ENCODE measurements at places on chromosomes 12 and 14. TPM values are rescaled to one million over a fixed set of nuclear protein-coding genes. Genes with fewer than 3 reads are reported as not detected.
A peak's percentile ranks its signal among the peaks of the same experiment; 100 is the strongest.

The RAPGEF3 gene
- total RNA-seq, result 105 TPM

The TSHR gene
- 0.62 TPM for total RNA-seq

The OR6C2 gene
- not detected for total RNA-seq

The SMIM41 gene
- not detected for total RNA-seq

The B4GALNT1 gene
- total RNA-seq, result 2.9 TPM

The NXPH4 gene
- 6.3 TPM for total RNA-seq

The TAS2R43 gene
- total RNA-seq, result 0.29 TPM

The PMCH gene
- total RNA-seq, result not detected

The NDUFB1 gene
- total RNA-seq, result 70.2 TPM

The KICS2 gene
- 5.0 TPM for total RNA-seq

GRCh38 chr14:74255281-74255680, 16.0 kb downstream of the VSX2 start:
- H3K27ac ChIP-seq, result no peak overlapping the region
- no peak overlapping the region for H3K4me3 ChIP-seq
- H3K27me3 ChIP-seq, result peaks cover 4% of the 10 kb centered on the region
- DNase-seq, result no peak

DNA sequence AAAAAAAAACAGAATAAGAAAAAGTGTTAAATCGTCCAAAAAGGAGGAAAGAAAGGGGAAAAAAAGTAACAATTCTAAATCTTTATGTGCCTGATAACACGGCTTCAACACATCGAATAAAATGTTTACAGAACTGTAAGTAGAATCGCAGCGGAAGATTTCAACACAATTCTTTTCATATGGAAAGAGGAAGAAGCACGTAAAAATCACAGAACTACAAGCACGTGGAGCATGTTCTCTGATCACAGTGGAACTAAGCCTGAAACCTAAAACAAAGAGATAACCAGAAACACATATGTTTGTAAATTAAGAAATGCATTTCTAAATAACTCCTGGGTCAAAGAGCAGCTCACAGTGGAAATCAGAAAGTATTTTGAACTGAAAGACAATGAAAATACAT, 8.7 kb downstream of the CLEC7A start:
- DNase-seq, result no peak
- no peak overlapping the region for H3K4me3 ChIP-seq
- H3K27me3 ChIP-seq, result no peaks in the 10 kb centered on the region

DNA sequence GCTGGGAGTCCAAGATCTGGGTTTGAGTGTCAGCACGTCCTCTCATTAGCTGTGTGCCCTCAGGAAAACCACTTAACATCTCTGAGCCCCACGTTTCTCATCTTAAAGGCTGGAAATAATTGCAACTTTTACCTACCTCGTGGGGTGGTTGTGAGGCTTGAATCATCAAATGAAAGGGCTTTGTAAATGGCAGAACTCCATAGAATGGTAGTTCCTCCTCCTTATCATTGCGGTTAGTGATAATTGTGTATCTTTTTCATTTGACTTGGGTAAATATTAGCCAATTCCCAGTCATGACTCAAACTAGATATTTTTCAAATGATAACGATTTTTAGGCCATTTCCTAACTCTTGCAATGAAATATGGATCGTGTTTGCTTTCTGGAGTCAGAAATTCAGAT, 205.5 kb downstream of the CHST11 start:
- no peak for DNase-seq
- H3K27me3 ChIP-seq, result no peaks in the 10 kb centered on the region
- no peak overlapping the region for H3K27ac ChIP-seq
- no peaks in the 10 kb centered on the region for H3K4me1 ChIP-seq

- H3K36me3 ChIP-seq, result no peaks in the 10 kb centered on the region
- DNase-seq, result no peak
- H3K27ac ChIP-seq, result no peak overlapping the region
- peaks cover 6% of the 10 kb centered on the region for H3K4me1 ChIP-seq
- no peaks in the 10 kb centered on the region for H3K27me3 ChIP-seq
Observed at GRCh38 chr12:113886721-113887120, 79.4 kb downstream of the RBM19 start.

DNA sequence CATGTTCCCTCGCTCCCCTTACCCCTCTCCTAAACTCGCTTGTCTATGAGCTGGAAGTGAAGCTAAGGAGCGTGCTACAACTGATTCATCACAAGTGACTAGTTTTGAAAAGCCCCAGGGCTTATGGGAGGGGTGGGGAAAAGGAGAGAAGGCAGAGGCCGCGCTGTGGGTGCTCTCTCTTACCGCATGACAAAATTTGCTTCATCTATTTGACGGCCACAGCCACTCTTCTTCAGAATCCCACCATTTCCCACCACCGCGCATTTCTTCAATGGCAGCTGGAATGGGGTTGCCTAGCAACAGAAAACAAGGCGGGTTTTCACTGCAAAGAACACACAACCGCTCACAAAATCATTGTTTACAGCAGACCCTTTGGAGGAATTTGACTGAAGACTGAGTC, 79.4 kb downstream of the ST8SIA1 start:
- H3K27me3 ChIP-seq, result no peaks in the 10 kb centered on the region
- no peak overlapping the region for H3K27ac ChIP-seq
- no peak for DNase-seq
- no peak overlapping the region for H3K4me3 ChIP-seq

- no peaks in the 10 kb centered on the region for H3K4me1 ChIP-seq
- H3K27ac ChIP-seq, result no peak overlapping the region
- H3K36me3 ChIP-seq, result no peaks in the 10 kb centered on the region
- no peak overlapping the region for H3K4me3 ChIP-seq
- no peak for DNase-seq
Observed at GRCh38 chr12:65961190-65962035, 137.1 kb downstream of the HMGA2 start.

DNA sequence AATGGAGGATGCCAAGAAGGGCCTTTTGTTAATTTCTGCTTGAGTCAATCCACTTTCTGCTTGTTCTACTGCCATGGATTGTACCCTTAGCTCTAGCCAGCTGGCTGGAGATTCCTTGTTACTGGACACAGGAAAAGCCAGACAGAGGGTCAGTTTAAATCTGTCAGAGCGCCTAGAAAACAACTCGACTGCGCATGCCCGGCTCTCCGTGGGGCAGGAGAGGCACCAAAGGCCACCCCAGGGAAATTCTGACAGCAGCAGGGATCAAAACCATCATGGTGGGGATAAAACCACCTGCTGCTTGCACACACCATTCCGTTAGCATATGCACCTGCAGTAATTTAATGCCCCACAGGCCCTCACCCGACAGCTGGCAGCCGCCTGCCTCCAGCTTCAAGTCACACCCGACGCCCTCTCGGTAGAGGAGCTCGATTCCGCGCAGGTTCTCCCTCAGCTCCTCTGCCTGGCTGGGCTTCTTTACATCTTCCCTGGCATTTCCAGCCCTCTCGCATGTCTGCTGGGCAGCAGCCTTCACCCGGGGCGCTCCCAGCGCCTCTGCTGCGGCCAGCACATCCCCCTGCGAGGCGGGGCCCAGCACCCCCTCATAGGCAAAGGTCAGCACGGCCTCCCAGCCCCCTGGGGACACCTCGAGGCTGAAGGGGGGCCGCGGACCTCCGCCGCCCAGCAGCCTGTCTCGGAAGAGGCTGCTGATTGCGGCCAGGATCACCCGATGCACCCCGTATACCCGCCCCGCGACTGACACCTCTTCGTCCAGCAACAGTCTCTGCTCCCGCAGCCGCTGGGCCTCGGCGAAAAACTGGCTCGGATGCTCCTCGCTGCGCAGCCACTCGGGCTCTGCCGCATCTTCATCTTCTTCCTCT, 1.0 kb downstream of the KLHL33 start:
- H3K27me3 ChIP-seq, result no peaks in the 10 kb centered on the region
- H3K27ac ChIP-seq, result peak overlapping the region; percentile 69
- DNase-seq, result peak; percentile 78
- peak overlapping the region; percentile 28 for H3K4me3 ChIP-seq
- no peaks in the 10 kb centered on the region for H3K4me1 ChIP-seq
- no peaks in the 10 kb centered on the region for H3K36me3 ChIP-seq

DNA sequence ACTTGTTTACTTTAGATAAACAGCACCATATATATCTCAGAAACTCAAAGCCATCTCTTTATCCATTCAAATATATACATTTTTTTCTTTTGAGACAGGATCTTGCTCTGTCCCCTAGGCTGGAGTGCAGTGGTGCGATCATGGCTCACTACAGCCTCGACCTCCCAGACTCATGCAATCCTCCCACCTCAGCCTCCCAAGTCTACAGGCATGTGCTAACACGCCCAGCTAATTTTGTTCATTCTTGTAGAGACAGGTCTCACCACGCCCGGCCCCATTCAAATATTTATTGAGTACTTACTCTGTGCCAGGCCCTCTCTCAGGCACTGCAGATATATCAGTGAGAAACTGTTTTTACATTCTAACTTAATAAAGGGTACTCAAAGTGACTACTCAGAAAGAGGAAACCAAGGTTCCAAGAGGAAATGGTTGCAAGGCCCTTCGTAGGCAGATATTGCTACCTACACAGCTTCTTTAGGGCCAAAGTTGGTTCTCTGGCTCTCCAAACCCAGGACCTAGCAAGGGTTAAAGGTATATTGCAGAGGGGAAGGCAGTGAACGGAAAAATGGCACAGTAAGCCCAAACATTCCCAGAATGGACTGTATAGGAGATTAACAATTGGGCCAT, 2.9 kb downstream of the ATXN3 start:
- no peak for DNase-seq
- peaks cover 11% of the 10 kb centered on the region for H3K4me1 ChIP-seq
- no peak overlapping the region for H3K4me3 ChIP-seq
- no peaks in the 10 kb centered on the region for H3K27me3 ChIP-seq
- H3K36me3 ChIP-seq, result no peaks in the 10 kb centered on the region
- H3K27ac ChIP-seq, result no peak overlapping the region

DNA sequence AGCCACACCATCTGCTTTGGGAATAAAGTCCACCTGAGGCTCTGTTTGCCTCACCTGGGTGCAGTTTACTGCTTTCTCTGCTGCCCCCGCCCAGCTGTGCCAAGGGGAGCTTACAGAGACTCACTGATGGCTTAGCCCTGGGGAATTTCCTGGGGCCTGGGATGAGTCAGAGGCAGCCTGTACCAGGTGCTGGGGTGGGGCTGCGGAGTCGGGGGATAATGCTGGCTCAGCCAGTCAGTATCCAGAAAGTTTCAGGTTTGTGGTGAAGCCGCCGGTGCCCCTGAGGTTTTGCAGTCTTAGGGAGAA, 22.3 kb downstream of the PLEKHG3 start:
- peak overlapping the region; percentile 50 for H3K27ac ChIP-seq
- H3K4me1 ChIP-seq, result peaks cover 29% of the 10 kb centered on the region
- H3K27me3 ChIP-seq, result no peaks in the 10 kb centered on the region
- no peak for DNase-seq
- H3K36me3 ChIP-seq, result no peaks in the 10 kb centered on the region

- DNase-seq, result no peak
- no peaks in the 10 kb centered on the region for H3K27me3 ChIP-seq
- H3K4me1 ChIP-seq, result no peaks in the 10 kb centered on the region
Observed at GRCh38 chr12:124938587-124938986, 24.1 kb upstream of the UBC start.

- H3K4me3 ChIP-seq, result no peak overlapping the region
- H3K27me3 ChIP-seq, result no peaks in the 10 kb centered on the region
- no peaks in the 10 kb centered on the region for H3K4me1 ChIP-seq
Observed at GRCh38 chr14:65588426-65589140, 176.1 kb downstream of the FUT8 start.

GRCh38 chr12:123397400-123397799, 13.5 kb downstream of the KMT5A start:
- peak overlapping the region; percentile 76 for H3K27ac ChIP-seq
- no peak overlapping the region for H3K4me3 ChIP-seq
- peaks cover 29% of the 10 kb centered on the region for H3K4me1 ChIP-seq
- H3K27me3 ChIP-seq, result no peaks in the 10 kb centered on the region
- no peaks in the 10 kb centered on the region for H3K36me3 ChIP-seq
- no peak for DNase-seq

DNA sequence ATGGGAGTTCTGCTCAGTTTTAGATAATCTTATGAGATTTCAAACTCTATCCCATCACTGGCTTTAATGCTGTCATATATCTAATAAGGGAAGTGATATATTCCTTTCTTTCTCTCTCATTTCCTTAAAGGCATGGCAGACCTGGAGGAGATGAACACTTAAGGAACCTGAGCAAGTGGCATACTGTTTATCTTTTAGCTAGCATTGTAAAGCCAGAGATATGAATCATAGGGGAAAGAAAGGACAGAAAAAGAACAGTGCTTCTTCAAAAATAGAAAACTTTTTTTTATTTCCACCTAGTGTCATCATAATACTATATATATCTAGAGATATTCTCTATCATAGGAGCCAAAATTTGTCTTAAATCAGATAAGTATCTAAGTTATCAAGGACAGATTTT, 68.3 kb upstream of the PSMA6 start:
- DNase-seq, result no peak
- no peaks in the 10 kb centered on the region for H3K4me1 ChIP-seq
- H3K27ac ChIP-seq, result no peak overlapping the region
- no peaks in the 10 kb centered on the region for H3K27me3 ChIP-seq
- H3K36me3 ChIP-seq, result no peaks in the 10 kb centered on the region

DNA sequence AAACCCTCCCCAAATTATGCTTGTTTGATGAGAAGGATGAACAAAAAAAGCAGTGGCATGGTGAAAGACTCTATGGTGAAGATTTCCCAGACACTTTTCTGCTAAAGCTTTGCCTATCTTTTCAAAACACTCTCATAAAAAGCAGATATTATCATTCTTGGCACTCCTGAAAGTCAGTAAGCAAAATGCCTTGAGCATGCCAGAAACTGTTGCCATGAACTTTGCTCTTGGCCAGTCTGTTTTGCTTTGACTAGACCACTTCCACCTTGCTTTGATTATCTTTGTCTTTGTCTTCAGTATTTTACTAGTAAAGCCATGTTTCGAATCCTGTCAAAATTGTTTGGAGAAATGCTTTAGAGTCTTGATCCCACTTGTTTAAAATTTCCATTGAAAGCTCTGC, 110.4 kb downstream of the CNTN1 start:
- H3K36me3 ChIP-seq, result no peaks in the 10 kb centered on the region
- H3K27ac ChIP-seq, result no peak overlapping the region
- DNase-seq, result no peak
- H3K4me1 ChIP-seq, result no peaks in the 10 kb centered on the region
- no peaks in the 10 kb centered on the region for H3K27me3 ChIP-seq
